ENCODE measurements at places on chromosomes 7 and 10. TPM values are rescaled to one million over a fixed set of nuclear protein-coding genes. Genes with fewer than 3 reads are reported as not detected.
A peak's percentile ranks its signal among the peaks of the same experiment; 100 is the strongest.

DNA sequence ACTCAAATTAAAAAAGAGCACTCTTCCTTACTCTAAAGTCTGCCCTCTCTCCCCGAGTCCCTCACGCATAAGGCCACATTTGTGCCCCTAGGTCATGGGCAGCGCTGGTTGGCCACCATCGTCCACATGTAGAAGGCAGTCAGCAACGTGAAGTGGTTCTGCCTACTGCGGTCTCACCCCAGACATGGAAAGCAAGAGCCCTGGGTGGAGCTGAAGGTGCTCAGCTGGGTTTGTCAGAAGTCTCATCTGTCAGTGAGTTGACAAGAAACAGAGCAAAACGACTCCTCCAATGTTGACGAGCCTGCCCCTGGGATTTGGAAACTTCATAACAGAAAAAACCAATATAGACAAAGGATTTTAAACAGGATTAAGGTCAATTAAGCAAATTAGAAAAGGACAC lies 192.3 kb upstream of the PRSS58 start:
- no peak for DNase-seq

DNA sequence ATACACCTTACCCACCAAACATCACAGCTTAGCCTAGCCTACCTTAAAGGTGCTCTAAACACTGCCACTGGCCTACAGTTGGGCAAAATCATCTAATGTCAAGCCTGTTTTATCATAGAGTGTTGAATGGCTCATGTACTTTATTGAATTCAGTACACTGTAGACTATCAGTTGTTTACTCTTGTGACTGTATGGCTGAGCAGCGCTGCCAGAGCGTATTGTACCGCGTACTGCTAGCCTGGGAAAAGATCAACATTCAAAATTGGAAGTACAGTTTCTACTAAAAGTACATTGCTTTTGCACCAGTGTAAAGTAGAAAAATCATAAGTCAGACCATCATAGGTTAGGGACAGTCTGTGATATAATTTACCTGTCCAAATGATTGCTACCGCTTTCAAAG lies 226.8 kb downstream of the PRPF18 start:
- no peak for DNase-seq

DNA sequence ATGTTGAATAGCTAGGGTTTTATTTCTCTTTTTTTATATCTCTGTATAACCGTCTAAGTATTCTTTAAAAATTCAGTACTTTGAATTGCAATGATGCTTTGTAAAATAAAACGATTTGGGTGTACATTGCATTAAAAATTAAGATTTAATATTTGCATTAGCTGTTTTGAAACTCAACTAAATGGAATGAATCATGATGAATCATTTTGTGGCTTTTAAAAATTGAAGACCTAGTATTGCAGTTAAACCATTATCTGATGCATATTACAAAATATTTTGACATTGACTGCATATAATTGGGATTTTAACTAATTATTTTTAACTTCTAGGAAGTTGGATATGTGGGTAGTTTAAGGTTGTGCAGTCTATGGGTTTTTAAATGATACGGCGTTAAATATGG lies 314.0 kb downstream of the CDK14 start:
- no peak for DNase-seq

Gene PCLO
- 8.9 TPM for polyA plus RNA-seq

- DNase-seq = no peak
These were observed 586 bp upstream of the ANKRD26 start for GRCh38 chr10:27100813-27101347.

DNA sequence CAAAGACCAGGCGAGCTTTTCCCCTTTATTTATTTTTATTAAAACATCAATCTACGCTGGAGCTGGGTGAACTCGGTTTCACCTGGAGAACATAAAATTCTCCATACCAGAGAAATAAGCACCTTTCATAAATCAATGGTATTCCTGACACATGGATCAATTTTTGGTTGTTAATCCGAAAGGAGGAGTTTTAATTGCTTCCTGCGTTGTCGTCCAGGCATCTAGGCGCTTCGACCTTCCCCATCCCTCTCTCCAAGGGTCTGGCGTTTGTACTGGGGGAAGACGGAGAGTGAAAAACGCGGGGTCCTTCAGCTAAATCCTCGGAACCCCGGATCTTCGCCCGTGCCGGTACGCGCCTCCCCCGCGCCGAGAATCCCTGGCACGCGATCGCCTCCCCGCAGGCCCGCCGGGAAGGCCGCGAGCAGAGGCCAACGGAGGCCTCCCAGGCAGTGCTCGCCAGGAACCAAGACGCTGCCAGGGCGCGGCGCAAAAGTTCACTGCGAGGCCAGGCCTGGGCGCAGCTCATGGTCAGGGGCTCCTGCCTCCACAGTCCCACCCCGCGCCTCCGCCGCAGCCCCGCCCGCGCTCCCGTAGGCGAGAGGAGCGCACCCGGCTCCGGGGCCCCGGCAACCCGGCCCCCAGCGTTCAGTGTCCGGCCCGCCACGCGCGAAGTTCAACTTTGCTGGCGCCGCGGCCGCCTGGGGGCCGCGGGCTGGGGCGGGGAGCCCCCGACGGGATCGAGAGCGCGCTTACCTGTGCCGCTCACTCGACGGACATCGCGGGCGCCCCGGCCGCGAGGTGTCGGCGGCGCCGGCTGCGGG lies 8.3 kb upstream of the EBF3 start:
- DNase-seq = no peak

GRCh38 chr7:110943701-110944345 lies 147.1 kb upstream of the LRRN3 start:
- DNase-seq = no peak

GRCh38 chr10:132743925-132744490 lies 41.9 kb downstream of the NKX6-2 start:
- no peak for DNase-seq

DNA sequence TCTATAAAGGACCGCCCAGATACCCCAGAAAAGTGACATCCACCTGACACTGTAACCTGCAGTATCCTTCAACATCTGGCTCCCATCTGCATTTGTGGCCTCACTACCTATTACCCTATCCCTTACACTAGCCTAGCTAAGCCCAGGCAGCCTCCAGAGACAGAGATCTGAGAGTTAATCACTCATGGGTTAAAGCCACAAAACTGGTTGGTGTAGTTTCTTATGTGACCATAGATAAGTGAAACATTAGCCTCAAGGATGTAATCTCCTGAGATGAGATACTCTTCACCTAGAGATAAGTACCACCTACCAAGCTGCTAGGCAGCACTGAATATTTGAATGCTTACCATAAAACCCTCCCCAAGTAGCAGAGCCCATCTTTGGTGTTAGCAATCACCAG lies 35.4 kb downstream of the CTTNBP2 start:
- no peak for DNase-seq

DNA sequence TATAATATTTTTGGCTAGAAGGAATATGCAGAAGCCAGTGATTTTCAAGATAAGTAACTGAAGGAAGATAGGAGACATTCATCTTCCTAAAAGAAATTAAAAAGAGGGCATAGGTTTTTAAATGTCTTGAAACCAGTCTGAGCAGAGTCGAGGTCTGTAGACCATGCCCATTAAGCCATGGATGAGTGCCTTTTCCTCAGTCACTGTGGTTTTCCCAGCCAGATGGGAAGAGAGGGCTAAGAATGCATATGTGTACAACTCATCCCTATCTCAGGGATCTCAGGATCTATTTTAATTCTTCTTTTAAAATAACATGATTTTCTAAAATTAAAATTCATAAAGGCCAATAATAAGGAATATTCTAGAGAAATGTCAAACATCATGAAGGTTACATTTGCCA lies 112.8 kb downstream of the PPP1R3A start:
- DNase-seq = no peak

Gene AASS
- 50.3 TPM for polyA plus RNA-seq

DNA sequence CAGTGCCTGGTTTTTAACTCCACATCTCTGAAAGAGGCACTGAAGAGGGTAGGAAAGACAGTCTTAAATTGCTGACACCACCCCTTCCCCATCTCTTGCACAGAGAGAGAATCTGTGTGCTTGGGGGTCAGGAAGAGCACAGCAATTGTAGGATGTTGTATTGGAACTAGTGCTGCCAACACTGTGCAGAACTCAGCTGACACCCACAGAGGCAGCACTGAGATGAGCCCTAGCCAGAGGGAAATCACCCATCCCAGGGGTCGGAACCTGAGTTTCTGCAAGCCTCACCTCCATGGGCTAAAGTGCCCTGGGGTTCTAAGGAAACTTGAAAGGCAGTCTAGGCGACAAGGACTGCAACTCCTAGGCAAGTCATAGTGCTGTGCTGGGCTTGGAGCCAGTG lies 11.0 kb upstream of the TNKS2 start:
- DNase-seq = no peak

GRCh38 chr10:22629852-22630233 lies 84.5 kb downstream of the PIP4K2A start:
- no peak for DNase-seq

- DNase-seq = no peak
These were observed 25.7 kb upstream of the NDST2 start for GRCh38 chr10:73837072-73837471.

DNA sequence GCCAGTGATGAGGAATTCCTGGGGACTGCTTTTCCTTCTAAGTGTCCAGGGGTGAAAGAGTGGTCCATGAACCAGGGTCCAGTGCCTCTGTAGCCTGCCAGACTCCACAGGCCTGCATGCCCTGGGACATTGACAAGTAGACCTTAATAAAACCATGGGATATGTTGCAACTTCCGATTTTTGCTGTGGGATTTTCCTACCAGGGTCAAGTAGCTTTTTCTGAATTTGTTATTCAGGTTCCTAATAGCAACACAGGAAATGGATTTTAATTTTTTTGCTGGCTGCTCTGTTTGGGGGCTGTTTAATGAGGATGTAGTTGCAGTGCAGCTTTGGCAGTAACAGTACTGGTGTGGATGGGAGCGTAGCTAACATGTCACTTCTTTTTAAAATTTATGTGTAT lies 42.1 kb downstream of the WBP1L start:
- DNase-seq = no peak

GRCh38 chr7:106129291-106129690 lies 17.2 kb upstream of the SYPL1 start:
- DNase-seq = no peak

Gene NACAD
- polyA plus RNA-seq = 9.1 TPM

Gene HKDC1
- 14.7 TPM for polyA plus RNA-seq

DNA sequence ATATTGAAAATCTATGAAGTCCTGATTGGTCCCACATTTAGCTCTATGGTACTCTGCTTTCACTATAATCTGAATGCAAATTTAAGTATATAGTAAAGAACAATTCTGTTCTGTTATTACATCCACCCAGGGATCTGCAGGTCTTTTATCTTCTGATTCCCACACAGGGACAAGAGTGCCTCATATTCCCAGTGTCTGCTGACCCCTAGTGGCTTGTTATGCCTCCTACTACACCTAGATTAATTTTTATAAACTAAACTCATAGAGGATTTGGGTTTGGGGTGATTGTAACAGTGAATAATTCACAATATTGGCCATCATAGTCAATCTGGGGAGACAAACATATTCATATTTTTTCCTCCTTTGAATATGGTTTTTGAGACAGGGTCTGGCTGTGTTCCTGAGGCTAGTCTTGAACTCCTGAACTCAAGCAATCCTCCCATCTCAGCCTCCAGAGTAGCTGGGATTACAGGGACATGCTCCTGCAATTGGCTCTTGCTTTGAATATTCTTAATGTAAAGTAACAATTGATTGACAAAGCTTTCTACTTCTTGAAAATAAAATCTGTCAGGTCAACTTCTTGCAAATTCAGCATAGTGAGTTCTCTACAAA lies 282.1 kb downstream of the KCND2 start:
- peak; percentile 25 for DNase-seq

Gene AOAH
- polyA plus RNA-seq = 3.2 TPM
